ENCODE measurements at places on chromosomes 5 and 9.
A peak's percentile ranks its signal among the peaks of the same experiment; 100 is the strongest.

GRCh38 chr5:164073081-164073480 lies 567.7 kb downstream of the MAT2B start:
- DNase-seq, result no peak

DNA sequence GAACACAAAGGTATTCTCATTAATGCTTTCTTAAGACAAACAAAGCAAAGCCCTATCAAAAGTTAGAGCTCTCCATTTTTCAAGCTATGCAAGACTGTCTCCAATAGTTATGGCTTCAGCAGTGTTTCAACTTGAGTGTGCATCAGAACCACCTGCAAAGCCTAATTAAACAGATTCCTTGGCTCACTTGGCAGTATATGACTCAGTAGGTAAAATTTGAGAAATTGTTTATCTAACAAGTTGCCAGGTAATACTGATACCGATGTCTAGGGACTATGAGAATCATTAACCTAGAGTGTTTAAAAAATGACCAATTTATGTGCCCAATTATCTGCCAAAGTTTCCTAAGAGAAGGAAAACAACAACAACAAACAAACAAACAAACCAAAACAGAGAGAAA lies 60.3 kb upstream of the PARP8 start:
- DNase-seq, result no peak

DNA sequence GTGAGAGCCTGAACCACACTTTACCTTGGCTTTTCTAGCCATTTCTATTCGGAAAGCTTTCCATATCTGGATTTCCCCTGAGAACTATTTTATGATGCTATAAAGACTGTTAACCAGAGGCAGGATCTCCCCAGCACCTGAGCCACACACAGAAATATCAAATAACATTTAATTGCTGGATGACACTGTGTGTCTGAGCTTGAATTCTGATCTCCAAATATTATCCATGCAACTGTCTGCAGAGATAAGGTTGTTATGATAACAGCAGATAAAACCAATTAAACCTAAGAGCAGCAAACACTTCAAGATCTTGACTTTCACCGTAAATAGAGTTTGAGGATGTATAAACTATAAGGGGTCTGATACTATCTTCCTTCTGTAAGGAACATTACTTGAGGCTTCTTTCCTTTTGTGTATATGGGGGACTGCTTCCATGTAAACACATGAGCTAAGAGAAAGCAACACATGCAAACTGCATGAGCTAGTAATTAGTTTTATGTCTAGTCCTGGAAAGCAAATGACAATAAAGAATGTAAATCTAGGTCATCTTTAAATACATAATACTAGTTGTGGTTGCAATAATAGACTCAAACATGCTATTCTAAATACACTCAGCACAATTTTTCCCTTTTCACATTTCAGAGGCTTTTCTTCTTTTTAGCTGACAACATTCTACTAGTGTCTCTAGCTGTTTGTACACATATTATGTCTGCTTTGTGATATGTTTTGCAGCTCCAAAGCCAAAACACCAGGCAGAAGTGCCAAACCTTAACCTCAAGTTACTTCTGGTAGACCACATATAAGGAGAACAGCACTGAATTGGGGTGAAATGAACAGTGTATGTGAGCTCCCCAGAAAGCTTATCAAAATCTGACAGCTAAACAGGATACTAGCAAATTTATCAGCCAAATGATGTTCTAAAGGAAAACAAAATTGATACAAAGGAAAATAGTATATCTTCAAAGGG lies 136.5 kb downstream of the EFNA5 start:
- no peak for DNase-seq

DNA sequence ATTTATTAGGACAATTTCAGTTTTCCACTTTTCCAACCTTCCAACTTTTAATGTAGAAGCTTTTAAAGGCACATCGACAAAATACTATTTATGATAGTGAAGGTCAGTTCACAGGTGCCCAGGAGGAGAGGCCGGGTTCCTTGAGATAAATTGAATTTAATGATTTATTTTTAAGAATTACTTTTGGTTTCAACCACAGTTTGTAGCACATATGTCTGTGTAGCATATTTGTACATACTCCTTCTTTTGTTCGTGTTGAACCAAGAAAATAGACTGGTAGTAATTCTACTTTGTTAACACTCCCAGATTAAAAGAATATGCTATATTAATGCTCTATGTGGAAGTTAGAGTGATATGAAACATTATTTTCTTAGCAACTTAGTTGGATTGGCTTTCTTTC lies 46.7 kb downstream of the NTRK2 start:
- DNase-seq, result no peak

GRCh38 chr5:107303171-107303968 lies 367.4 kb downstream of the EFNA5 start:
- no peak for DNase-seq

DNA sequence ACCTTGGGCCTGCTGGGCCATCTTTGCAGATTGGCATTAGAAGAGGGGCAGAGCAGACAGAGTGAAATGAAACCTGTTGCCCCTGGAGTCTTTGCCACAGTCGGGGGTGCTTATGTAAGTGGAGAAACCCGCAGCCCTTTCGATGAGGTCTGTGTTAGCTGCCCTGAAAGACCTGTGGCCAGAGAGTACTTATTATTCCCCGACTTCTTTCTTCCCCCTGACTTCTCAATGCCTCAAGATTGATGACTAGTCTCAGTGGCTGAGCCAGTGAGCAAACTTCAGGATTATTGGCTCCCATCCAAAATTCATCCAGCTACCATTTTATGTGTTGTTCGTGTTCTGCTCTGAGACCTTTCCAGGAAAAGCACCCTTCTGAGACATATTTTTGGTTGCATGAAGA lies 7.6 kb downstream of the NTRK2 start:
- DNase-seq, result no peak

DNA sequence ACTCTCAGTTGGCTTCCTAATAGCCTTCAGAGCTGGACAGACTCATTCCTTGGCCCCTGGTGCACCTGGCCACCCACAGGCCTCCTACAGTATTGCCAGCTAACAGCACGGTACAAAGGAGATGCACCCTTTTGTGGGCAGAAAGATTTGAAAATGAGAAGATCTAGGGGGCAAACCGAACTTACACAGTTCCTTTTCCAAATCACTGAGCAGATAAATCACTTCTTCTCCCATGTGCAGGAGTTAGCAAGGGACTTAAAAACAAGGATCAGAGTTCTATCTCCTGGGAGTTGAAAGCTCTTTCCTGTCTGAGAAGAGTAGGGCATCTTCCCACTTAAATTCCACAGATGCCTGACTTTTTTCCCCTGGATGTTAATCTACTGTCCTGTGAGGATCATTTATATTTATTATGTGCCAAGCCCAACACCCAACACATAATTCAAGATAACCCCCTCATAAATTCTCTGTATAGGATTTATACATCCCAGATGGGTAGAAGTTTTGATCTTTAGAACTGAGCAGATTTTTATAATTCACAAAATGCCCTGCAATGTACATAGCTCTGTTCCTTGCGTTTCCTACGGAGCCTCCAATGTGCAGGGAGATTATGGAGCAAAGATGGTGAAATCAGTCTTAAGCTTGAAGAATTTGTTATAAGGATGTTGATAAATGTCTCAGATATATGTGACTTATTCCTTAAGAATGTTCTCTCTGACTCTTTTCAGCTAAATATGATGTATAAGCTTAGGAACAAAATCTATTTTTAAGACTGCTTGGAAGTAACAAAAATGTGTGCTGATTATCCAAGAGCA lies 207.2 kb upstream of the DAPK1 start:
- DNase-seq, result no peak

GRCh38 chr5:148107608-148108007 lies 43.8 kb downstream of the SPINK5 start:
- DNase-seq, result no peak

DNA sequence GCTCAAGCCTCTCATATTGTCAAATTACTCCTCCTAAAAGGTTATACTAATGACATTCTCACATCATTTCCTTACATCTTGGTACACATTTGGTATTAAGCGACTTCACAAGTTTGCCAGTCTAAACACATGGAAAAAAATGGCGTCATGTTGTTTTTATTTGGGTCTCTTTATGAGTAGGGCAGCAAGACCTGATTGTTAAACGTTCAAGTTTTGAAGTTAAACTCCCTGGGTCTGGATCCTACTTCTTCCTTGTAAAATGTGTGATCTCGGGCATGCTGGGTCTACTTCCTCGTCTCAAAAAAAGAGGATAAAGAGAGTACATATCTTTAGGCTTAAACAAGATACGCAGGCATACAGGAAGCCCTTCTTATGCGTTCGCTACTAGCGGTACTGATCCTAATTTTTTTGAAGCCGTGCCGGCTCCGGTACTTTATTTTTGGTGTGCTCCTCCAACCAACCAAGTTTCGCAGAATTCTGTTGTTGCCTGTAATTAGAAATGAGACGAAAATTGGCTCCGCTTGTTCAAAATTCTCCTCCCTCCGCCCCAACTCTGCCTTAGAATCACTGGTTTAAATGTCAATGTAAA lies 596 bp upstream of the CDC37L1 start:
- DNase-seq, result no peak

- no peak for DNase-seq
These were observed 138.8 kb downstream of the SMC2 start for GRCh38 chr9:104232781-104233341.

GRCh38 chr9:111152614-111153406 lies 114.5 kb upstream of the LPAR1 start:
- DNase-seq, result no peak

- DNase-seq, result no peak
These were observed 244.5 kb downstream of the PLK2 start for GRCh38 chr5:58215364-58215763.

GRCh38 chr9:82419696-82420486 lies 431.3 kb downstream of the SPATA31D1 start:
- DNase-seq, result no peak

DNA sequence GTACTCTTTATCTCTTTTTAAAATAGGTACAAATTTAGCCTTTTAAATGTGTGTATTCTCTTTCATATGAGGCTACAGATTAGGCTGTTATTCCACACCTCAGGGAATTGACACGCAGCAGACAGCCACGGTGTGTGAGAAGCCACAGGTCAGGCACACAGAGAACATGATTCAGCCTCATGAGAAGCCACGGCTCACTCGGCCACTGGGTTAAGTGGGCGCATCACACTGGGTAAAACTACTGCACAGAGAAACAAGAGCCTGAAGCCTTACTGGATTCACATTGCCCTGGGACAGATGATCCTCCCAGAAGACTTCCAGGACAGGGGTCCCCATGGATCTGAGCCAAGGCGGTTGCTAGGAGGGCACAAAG lies 28.2 kb downstream of the LPCAT1 start:
- no peak for DNase-seq

GRCh38 chr9:77569335-77569734 lies 78.8 kb downstream of the GNA14 start:
- DNase-seq, result no peak

GRCh38 chr9:87713278-87713987 lies 12.5 kb upstream of the CTSL start:
- DNase-seq, result peak; percentile 47

GRCh38 chr5:63247651-63248050 lies 669.0 kb downstream of the LRRC70 start:
- no peak for DNase-seq

GRCh38 chr9:107875571-107875980 lies 386.0 kb upstream of the KLF4 start:
- no peak for DNase-seq

DNA sequence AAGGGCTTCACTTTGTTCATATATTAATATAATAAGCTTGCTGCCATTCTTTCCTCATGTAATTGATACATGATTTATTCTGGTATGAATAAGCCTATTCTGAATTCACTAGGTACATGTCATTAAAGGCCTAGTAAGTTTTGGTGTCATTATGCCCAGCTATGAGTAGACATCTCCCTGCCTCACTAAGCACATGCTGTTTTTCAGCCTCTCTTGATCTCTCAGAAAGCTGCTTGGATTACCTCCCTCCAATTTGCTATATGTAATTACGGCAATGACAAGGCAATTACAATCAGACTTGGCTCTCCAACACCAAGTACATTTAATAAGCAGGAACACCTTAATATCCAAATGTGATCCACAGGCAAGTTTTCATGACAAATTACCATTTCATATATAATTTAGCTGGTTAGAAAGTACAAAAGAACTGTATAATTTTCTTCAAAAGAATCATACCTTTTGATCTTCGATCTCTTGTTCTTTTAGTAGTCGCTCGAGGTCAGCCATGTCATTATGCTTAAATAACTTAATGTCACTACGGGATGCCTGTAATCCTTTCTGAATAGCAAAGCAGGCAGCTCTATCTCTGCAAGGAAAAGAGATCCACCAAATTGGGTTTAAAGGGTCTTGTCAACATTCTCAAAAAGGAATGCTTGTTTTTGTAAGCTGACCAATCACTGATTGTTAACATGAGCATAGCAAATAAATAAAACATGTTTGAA lies 56.3 kb downstream of the SPTLC1 start:
- no peak for DNase-seq

DNA sequence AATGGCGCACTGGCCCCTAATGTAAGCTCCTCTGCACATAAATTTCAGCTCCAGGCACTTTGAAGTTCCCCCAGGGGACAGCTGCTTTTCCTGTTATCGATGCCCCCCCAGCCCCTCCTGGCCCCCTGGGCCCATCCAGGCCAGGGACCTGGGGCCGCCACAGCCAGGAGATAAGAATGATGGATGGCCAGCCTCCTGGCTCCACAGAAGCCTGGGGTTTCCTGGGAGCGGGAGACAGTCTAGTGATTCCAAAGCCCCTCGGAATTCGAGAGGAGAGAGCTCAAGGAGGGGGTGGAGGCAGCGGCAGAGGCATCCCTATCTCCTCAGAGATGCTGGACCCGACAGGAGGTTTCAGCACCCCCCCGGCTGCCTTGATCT lies 98.4 kb upstream of the HAND1 start:
- DNase-seq, result no peak

GRCh38 chr5:123001808-123002207 lies 34.7 kb downstream of the PPIC start:
- no peak for DNase-seq

GRCh38 chr5:1564824-1565736 lies 41.3 kb upstream of the LPCAT1 start:
- no peak for DNase-seq

DNA sequence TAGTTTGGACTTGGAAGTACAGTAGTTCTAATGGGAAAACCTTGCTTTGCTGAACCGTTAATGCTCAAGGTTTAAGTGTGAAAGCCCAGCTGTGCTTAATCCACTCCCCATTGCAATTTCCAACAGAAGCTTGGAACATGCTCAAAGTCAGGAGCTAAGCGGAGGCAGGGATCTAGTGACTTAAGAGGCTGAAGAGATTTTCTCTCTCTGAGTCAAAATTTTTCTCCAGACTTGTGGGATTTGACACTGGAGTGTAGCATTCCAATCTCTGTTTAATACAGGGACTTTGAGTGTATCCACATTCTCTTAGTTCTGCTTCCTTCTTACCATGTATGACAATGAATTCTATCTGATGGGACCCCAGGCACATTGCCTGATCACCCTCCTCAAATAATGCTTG lies 471.8 kb downstream of the KIF4B start:
- no peak for DNase-seq
